ENCODE measurements at places on chromosomes 1 and 21.

- DNase-seq: no peak
Observed at GRCh38 chr1:18407166-18408045, 73.3 kb upstream of the KLHDC7A start.

DNA sequence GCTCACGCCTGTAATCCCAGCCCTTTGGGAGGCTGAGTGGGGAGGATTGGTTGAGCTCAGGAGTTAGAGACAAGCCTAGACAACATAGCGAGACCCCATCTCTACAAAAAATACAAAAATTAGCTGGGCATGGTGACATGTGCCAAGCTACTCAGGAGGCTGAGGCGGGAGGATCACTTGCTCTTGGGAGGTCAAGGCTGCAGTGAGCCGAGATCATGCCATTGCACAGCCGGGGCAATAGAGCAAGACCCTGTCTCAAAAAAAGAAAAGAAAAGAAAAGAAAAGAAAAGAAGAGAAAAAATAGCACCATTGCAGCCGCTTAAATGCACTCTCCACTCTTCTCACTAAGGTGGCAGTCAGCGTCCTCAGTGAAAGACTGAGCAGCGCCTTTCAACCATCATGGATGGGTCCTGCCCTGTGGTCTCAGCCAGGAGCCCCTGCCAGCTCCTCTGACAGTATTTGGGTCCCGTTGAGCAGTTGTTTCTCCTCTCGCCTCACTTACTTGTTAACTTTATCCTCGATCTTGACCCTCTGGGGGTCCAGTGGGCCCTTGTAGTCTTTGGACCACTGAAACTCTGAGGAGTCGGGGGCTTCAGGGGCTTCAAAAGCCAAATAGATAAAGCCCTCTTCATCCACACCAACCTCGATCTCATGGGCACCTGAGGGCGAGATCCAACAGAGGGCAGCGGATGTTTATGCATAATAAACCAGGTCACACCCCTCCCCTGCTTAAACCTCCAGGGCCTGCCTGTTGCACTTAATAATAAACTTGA, 36.9 kb downstream of the MYOM3 start:
- no peak for DNase-seq

DNA sequence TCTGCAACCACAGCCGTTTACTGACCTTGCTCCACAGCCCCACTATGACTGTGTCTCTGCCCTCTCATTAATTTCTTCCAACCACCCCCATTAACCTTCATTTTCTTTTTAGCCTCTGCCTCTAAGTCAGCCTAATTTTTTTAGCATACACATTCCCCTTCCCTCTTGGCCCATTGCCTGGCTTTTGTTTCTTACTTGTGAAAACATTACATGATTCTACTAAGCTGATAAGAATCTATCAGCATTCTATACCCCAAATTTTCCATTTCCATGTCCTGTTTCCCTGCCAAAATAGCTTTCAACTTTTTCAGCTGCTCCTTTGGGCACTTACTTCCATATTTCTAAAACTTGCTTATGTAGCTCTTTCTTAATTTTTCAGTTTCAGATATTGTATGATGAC, 79.8 kb downstream of the PCP4 start:
- DNase-seq: no peak

- DNase-seq: peak; percentile 31
Observed at GRCh38 chr1:199855580-199855979, 171.9 kb upstream of the NR5A2 start.

DNA sequence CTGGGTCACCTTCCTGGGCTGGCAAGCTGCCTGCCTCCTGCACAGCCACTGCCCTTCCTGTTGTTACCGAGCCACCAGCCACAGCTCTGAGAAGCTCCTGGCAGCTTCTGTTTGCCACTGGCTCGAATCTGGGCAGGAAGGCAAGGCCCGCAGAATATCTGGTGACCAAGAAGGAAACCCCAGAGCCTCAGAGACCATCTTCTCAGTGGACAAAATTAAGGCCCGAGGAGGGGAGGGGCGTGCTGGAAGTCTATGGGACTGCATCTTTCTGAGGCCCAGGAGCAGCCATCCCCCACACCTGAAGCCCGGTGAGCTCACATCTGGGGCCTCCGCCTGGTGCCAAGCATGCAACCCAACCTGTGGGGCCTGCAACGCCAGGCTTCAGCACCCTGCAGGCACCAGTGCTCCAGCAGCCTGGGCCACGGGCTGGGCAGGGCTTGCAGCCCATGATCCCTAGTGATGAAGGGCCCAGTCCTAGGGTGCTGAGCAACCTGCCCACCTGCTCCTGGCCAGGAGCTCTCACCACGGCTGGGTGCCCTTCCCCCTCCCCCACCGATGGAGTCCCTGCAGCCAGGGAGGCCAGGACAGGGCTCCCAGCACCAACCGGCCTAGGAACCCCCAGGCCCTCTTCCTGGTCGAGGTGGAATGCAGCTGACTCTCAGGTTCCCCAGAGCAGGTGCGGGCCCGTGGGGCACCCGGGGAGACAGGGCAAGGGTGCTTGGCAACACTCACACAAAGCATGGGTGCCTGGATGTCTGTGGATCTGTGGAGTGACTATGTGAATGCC, 879 bp downstream of the CPTP start:
- no peak for DNase-seq

GRCh38 chr1:101312147-101312546, 75.3 kb downstream of the S1PR1 start:
- DNase-seq: no peak

- no peak for DNase-seq
Observed at GRCh38 chr21:36709030-36709867, 10.3 kb downstream of the SIM2 start.

GRCh38 chr1:61053712-61054600, 28.4 kb upstream of the NFIA start:
- no peak for DNase-seq

- DNase-seq: no peak
Observed at GRCh38 chr1:90826834-90827233, 109.7 kb upstream of the BARHL2 start.

DNA sequence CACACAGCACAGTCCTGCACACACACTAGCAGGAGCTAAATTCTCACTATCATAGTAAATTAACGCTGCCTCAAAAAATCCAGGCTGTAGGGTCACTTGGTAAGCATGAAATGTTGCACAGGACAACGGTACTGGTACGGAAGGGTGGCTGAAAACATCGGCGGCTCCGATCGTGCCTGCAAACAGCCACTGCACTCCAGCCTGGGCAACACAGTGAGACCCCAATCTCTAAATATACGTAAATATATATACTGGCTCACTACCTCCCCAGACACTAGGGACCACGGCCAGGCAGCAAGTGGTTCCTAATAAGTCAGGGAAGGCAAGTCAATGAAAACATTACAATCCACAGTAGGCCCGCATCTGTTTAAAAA, 44.3 kb downstream of the GLIS1 start:
- no peak for DNase-seq

GRCh38 chr1:65255035-65255655, 54.2 kb upstream of the DNAJC6 start:
- DNase-seq: no peak

- no peak for DNase-seq
Observed at GRCh38 chr21:36639769-36640168, 59.1 kb upstream of the SIM2 start.

DNA sequence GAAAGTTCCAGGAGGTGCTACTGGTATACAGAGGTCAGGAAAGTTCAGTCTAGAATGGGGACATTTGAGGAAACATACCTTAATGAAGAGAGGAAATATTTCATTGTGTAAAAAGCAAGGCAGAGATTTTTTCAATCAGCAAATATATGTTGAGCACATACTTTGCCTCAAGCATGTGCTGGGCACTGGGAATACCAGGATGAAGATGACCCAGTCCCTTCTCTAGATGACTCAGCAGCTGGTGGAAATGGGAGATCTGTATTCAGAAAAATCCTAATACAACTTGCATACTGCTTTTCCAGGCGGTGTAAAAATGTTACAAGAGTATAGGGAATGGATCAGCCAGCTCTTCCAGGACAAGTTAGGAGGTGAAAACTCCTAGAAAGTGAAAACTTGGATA, 229.3 kb downstream of the FGGY start:
- DNase-seq: no peak

DNA sequence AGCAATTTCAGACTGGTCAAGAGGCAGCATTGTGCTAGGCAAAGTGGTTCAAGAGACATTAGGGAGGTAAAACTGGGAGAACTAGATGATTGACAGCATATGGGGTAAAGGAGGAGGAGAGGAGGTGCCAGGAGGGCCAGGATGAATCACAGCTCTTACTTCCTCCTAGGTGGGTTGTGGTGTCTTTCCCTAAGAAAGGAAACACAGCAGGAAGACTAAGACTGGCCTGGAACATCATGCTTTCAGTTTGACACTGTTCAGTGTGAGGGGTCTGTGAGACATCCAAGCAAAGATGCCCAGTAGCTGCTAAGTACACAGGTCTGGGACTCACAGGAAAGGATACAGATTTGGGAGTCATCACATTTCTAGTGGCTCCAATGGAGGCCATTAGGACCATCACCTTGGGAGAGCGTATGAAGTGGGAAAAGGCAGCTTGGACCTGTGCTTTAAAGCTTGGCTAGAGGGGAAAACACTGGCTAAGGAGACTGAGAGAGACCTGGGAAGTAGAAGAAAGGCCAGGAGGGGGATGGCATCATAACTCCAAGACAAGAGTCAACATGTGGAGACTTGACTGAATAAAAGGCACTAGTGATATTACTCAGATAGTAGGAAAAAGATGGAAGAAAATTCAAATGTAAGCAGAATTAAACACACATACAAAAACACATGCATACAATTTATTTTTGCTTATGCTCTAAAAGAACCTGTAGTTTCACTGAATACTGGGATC, 17.3 kb downstream of the CD58 start:
- DNase-seq: no peak

- DNase-seq: no peak
Observed at GRCh38 chr1:47231301-47232186, 481 bp downstream of the TAL1 start.

DNA sequence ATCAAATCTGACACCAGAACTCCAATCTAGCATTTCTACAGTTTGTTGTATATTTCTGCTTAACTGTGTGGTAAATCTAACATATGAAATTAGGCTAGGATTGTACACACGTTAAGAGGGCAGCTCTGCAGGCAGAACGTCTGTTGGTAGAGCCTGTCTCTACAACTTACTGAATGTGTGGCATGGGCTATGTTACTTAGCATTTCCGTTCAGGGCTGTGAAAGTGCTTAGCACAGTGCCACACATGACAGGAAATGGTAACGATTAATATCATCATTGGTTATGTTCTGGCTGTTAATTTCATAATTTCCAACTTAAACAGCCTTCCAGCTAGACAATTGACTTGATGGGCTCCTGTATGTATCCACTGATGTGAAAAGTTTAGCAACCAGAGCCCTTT, 9.6 kb upstream of the C8B start:
- no peak for DNase-seq

GRCh38 chr1:112255080-112255479, 140.9 kb upstream of the CTTNBP2NL start:
- DNase-seq: no peak

DNA sequence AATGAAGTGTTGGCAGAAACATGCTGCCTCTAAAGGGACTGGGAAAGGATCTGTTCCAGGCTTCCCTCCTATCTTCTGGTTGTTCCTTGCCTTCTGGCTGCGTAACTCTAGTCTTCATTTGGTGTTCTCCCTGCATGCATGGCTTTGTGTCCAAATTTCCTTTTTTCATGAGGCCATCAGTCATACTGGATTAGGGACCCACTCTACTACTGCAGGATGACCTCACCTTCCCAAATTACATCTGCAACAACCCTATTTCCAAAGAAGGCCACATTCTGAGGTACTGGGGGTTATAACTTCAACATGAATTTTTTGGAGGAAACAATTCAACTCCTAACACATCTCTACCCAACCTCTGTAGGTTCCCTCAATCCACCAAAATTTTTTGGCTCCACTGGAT, 26.3 kb downstream of the MR1 start:
- DNase-seq: no peak

- DNase-seq: no peak
Observed at GRCh38 chr1:211019266-211019665, 114.7 kb downstream of the KCNH1 start.

DNA sequence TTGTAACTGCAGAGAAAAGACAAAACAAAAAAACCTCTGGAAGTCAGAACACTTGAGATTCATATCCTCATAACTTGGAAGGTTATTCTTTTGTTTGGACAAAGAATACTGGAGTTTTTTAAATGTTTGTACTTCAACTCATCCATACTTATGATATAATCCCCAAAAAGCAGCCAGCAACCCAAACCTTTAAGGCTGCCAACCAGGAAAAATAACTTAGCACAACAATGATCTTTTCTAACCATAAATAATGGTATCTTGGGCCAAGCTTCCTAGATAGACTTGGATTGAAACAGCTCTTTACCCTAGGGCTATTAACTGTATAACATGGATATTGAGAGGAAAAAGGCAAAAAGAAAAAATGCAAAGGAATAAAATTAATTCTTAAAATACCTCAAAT, 335.1 kb downstream of the LTN1 start:
- no peak for DNase-seq

DNA sequence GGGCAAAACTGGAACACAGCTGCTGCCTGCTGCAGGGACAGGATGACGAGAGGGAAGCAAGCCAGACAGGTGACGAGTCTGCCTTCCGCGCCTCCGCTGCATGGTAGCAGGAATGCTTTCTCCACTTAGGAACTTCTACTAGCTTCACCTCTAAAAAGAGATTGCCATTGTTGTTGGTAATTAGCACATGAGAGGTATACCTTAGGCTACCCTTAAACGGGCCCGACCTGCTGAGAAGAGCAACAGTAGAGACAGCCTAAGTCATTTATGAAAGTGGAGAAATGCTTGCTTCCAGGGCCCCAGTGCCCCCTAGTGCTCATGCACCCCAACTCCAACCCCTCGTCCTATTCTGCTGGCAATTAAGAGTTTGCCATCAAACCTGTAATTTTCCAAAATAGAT, 96.9 kb upstream of the AKT3 start:
- DNase-seq: no peak

DNA sequence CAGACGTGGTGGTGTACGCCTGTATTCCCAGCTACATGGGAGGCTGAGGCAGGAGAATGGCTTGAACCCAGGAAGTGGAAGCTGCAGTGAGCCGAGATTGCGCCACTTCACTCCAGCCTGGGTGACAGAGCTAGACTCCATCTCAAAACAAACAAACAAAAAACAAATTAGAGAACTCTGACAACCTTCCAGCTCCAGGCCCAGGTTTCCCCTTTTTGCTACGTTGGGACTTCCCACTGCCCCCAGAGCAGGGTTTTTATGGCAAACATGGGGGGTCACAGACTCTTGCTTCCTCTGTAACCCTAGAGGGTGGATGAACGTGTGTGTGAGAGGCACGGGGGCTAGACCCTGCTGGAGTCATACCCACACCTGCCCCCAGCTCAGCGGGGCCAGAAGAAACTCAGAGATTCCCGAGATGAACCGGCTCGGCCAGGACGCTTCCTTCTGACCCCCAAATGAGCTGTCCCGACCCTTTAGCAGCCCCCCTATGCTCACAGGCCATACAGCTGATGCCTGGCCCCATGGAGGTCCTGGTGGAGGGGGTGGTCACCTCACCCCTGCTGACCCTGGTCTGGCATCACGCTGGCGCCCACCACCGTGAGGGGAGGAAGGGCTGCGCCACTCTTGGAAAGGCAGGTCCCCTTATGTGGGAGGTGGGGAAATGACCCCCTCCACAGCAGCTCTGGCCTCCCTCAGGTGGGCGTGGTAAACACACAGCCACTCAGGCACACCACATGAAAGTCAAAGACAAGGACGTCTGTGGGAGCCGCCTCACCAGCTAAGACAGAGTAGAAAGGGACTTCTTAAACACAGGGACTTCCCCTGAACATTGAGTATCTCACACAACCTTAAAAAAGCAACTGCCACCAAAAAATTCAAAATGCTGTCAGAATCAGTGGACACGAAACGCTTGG, 7.1 kb downstream of the GPR157 start:
- DNase-seq: no peak
